ENCODE measurements at places on chromosomes 16 and 17.

- no peak for DNase-seq
- no peaks in the 10 kb centered on the region for H3K4me1 ChIP-seq
- no peak overlapping the region for H3K27ac ChIP-seq
- H3K27me3 ChIP-seq, result no peaks in the 10 kb centered on the region
- no peaks in the 10 kb centered on the region for H3K36me3 ChIP-seq
Measured at GRCh38 chr17:83118071-83118841, 38.8 kb downstream of the METRNL start.

- H3K27me3 ChIP-seq, result no peaks in the 10 kb centered on the region
- no peak overlapping the region for H3K4me3 ChIP-seq
- no peak for DNase-seq
- H3K36me3 ChIP-seq, result peaks cover 13% of the 10 kb centered on the region
Measured at GRCh38 chr16:2587891-2588565, 50.2 kb downstream of the PDPK1 start.

GRCh38 chr16:4677390-4677789 is 16.0 kb upstream of the NUDT16L1 start:
- no peak for DNase-seq
- H3K4me3 ChIP-seq, result no peak overlapping the region
- H3K4me1 ChIP-seq, result peaks cover 46% of the 10 kb centered on the region
- H3K27ac ChIP-seq, result peak overlapping the region; percentile 98

DNA sequence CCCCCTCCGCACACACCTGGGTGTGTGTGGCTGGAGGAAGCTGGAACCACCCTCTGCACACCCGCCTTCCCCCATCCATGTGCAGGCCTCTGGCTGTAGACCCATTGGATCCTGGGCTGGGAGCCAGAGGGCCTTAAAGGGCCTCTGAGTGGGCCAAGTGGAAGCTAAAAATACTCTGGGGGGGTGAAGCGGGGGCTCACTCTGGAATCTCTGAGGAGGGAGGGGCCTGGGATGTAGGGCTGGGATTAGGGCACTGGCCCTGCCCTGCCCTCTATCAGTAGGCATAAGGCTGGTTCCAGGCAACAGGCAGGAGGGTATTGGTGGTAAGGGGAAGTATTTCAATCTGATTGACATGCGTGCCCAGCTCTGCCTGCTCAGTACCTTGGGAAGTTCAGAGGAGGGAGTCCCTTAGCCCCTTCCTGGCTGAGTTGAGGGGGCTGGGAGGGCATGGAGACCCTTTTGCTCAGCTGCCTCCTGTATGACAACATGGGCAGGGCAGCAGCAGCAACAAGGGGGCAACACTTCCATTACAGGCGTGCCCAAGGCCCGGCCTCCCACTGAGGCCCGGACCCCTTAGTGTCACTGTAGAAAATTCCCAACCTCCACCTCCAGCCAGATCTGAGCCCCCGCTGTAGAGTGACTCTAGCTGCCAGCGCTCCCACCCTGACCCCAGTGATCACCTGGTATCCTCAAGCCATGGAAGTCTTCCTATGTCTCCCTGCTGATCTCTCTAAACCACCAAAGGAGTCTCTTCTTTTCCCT is 5.2 kb downstream of the ITGA3 start:
- no peaks in the 10 kb centered on the region for H3K36me3 ChIP-seq
- no peak overlapping the region for H3K4me3 ChIP-seq
- peak overlapping the region; percentile 13 for H3K27ac ChIP-seq
- no peaks in the 10 kb centered on the region for H3K27me3 ChIP-seq
- DNase-seq, result no peak

DNA sequence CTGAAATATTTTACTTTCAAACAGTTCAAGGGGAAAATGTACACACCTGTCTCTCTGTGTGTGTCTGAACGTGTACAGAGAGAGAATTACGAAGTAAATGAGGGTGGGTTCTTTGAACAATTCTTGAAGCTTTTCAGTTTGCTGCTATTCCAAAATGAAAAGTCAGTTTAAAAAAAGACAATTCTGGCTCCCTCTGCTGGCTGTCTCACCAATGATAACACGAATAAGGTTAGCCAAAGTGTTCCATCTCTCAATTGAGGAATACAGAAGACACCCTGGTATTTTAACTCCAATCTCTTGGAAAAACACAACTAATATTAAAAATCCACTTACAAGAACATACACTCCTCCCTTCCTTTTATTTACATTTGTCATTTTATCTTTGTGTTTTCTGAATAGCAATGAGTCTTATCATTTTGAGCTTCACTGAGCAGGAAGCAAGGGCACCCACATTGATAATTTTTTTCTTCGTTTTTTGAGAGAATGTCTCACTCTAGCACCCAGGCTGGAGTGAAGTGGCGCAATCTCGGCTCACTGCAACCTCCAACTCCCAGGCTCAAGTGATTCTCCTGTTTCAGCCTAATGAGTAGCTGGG is 20.5 kb downstream of the EFTUD2 start:
- DNase-seq, result peak; percentile 37
- H3K4me3 ChIP-seq, result no peak overlapping the region
- H3K4me1 ChIP-seq, result no peaks in the 10 kb centered on the region
- H3K27ac ChIP-seq, result no peak overlapping the region

- no peaks in the 10 kb centered on the region for H3K36me3 ChIP-seq
- no peaks in the 10 kb centered on the region for H3K27me3 ChIP-seq
- H3K4me1 ChIP-seq, result no peaks in the 10 kb centered on the region
- no peak overlapping the region for H3K27ac ChIP-seq
Measured at GRCh38 chr17:60920107-60920506, 242.5 kb downstream of the BCAS3 start.

DNA sequence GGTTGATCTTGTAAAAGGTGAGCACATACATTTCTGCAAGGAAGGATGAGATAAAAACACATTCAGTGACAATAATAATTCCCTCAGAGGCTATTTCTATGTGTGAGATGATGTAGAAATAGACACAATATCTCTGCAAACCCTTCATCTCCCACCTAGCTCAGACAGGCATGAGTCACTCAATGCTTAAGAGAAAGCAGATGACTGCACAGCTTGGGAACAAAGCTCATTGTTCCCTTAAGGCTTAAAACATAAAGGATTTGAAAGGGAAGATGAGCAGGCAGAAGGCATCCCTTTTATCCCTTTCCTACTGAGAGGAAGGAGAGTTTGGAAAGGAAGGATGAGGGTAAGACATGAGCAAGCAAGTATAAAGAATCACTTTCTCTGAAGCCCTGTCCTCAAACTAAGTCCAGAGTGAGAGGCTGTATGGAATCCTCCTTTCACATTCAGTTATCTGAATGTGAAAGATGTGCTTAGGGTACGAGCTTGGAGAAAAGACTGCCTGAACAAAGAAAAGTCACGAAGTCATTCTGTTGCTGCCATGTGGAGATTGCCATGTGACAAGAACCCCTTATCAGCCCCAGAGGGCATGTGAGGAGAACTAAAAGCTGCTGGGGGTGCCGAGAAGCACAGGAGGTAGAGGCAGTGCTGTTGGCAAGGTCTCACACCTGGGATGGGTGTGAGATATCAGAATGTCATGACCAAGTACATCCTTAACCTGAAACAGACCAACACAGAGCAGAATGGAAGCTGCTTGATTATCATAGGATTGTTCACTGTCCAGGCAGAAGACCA is 58.2 kb downstream of the CNTNAP4 start:
- no peak overlapping the region for H3K27ac ChIP-seq
- H3K36me3 ChIP-seq, result no peaks in the 10 kb centered on the region
- no peaks in the 10 kb centered on the region for H3K27me3 ChIP-seq
- no peak for DNase-seq

GRCh38 chr16:69171325-69172084 is 15.5 kb upstream of the SNTB2 start:
- no peaks in the 10 kb centered on the region for H3K4me1 ChIP-seq
- no peaks in the 10 kb centered on the region for H3K27me3 ChIP-seq
- DNase-seq, result no peak
- no peak overlapping the region for H3K27ac ChIP-seq
- peaks cover 10% of the 10 kb centered on the region for H3K36me3 ChIP-seq

DNA sequence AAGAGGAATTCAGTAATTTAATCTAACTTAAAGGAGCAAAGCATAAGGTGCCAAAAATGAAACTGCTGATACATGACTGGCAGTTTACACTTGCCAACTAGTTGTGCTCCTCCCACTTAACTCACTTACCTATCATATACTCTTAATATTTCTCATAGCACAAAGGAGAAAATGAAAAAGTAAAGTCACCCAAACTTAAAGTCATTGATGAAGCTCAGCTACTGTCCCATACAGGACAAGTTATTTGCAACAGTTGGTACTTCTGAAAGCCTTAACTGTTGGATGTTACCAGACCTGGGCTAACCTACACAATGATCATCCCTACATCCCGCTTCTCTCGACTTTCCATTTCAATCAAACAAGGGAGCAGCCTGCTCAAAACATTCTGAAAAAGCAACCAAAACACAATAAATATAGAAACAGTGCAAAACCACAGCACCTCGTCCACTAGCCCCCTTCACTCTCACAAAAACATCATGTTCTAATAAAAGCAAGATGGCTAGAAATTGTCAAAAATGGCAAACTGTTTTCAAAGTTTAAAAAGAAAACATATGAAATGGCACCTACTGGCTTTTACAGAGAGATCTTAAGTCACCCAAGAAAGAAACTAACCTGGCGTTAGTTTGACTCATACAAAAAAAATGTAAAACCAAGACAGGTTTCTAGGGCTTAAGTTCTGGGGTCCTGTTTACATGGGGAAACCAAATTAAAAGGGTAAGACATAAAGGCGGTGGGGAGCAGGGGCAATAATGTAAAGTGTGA is 868 bp downstream of the MED13 start:
- peak overlapping the region; percentile 98 for H3K4me3 ChIP-seq
- H3K36me3 ChIP-seq, result no peaks in the 10 kb centered on the region
- peak overlapping the region; percentile 86 for H3K27ac ChIP-seq
- H3K4me1 ChIP-seq, result peaks cover 50% of the 10 kb centered on the region

- peaks cover 9% of the 10 kb centered on the region for H3K4me1 ChIP-seq
- DNase-seq, result peak; percentile 50
- H3K27me3 ChIP-seq, result no peaks in the 10 kb centered on the region
- H3K36me3 ChIP-seq, result no peaks in the 10 kb centered on the region
Measured at GRCh38 chr16:30896261-30896888, at the start of gene CTF1. CTF1 (plus strand) TSS chr16:30896614; CDS start chr16:30896644, 30 bp downstream.

- no peaks in the 10 kb centered on the region for H3K36me3 ChIP-seq
- no peak overlapping the region for H3K4me3 ChIP-seq
- no peaks in the 10 kb centered on the region for H3K4me1 ChIP-seq
- no peak overlapping the region for H3K27ac ChIP-seq
- no peaks in the 10 kb centered on the region for H3K27me3 ChIP-seq
- DNase-seq, result no peak
Measured at GRCh38 chr16:10296956-10297340, 88.9 kb upstream of the ATF7IP2 start.
